Posterior vena cava (tissue), 2 donors: ENCODE measurements at places on chromosomes 1 and 21. TPM values are rescaled to one million over a fixed set of nuclear protein-coding genes. Genes with fewer than 3 reads are reported as not detected.

Gene REN
- total RNA-seq = not detected

Gene OPRD1
- not detected for total RNA-seq

Gene F5
- total RNA-seq = 1.00 TPM

Gene EDARADD
- total RNA-seq = 0.24 TPM

Gene KRTAP20-1
- not detected for total RNA-seq

Gene CYYR1
- total RNA-seq = 22.8 TPM

Gene ERG
- 28.6 TPM for total RNA-seq

Gene CD34
- total RNA-seq = 154 TPM

Gene LCE2C
- total RNA-seq = not detected

Gene LPAR3
- total RNA-seq = not detected

Gene CRYBG2
- not detected for total RNA-seq

Gene MR1
- 21.9 TPM for total RNA-seq

DNA sequence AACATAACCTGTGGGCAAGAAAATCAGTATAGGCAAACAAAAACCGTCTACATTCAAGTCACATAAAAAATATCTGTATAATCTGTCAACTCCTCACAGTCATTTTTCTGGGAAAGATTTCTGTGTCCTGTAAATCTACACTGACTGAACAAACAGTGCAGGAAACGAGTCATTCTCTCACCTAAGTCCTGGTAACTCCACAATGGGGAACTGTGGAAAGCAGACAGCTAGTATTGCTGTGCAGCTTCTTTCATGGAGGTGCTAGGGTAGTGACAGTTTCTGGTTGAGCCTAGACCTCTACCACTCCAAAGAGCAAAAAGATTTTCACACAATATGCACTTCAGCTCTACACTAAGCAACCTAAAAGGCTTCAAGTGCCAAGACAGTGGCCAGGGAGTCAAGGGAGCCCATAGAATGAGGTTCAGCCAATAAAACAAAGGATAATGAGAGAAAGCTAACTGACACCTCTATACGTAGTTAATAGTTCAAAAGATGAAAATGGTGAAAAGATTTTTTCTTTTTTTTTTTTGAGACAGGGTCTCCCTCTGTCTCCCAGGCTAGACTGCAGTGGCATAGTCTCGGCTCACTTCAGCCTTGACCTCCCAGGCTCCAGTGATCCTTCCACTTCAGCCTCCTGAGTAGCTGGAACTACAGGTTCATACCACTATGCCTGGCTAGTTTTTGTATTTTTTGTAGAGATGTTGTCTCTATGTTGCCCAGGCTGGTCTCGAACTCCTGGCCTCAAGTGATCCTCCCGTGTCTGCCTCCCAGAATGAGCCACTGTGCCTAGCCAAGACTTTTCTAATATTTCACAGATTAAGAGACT, 5.5 kb downstream of the PTP4A2 start:
- no peak for DNase-seq

DNA sequence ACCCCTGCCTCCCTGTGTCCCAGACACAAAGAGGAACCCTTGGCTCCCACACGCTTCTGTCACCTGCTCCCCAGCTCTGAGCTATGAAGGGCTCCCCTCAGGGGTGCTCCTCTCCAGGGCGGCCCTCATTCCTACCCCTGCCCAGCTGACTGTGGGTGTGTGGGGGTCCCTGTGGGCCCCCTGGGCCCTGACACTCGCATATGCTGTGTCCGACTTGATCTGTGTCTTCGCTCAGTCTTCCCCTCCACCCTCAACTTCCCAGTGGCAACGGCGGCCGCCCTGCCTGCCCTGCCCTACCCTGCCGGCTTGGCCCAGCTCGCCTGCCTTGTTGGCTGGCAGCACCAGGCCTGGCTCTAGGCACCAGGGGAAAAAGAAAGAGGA, 1.2 kb downstream of the KCNQ4 start:
- no peak for DNase-seq

GRCh38 chr1:178688244-178688643, 36.8 kb upstream of the RALGPS2 start:
- DNase-seq = no peak

DNA sequence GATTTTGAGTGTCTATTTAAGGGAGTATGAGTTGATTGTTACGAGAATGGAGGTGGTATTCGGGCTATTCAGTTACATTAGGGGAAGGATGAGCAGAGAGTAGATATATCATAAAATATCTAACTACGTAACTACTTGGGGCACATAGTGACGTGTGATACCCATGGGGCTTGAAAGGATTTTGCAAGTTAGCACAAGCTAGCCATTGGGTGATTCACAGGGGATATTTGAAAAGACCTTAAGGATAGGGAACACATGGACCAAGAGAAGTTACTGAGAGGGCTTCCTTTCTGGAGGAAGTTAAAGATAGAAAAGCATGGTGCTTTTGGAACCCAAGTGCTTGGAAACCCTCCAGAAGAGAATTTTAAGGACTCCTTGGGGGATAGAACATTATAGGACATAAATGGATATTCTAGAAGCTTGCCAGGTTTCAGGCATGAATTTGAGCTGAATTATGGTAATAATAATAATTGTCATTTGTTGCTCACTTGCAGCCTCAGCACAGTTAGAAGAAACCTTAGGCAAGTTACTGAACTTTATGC, 5.4 kb downstream of the DISP1 start:
- DNase-seq = no peak

GRCh38 chr1:27132624-27133023, 22.3 kb downstream of the SLC9A1 start:
- DNase-seq = no peak

- no peak for DNase-seq
These were observed 667.4 kb upstream of the ZP4 start for GRCh38 chr1:238558156-238558555.

DNA sequence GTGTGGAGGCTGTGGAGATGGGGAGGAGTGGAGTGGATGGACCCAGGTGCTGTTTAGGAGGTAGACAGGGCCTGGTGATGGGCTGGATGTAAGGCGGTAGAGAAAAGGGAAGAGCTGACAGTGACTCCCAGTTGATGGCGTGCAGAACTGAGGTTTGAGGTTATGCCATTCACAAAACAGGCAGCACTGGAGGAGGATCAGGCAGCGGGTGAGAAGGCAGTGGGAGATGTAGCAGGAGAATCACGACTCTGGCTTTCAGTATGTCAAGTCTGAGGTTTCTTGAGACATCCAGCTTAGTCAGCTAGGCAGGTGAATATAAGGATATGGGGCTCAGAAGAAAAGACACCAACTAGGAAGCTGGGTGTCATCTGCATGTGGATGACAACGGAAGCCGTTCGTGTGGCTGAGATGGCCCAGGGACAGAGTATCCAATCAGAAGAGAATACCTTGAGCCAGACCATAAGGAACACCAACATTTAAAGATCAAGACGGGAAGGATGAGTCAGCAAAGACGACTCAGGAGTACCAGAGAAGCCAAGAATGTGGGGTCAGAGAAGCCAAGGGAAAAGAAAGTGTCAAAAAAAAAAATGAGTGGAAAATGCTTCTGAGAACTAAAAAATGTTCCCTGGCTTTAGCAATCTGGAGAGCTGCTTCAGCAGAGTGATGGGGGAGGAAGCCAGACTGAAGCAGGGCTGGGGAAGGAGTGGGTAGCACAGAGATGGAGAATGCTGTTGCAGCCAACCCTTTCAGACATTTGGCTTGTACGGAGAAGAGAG, 15.2 kb downstream of the LRRN2 start:
- DNase-seq = no peak

DNA sequence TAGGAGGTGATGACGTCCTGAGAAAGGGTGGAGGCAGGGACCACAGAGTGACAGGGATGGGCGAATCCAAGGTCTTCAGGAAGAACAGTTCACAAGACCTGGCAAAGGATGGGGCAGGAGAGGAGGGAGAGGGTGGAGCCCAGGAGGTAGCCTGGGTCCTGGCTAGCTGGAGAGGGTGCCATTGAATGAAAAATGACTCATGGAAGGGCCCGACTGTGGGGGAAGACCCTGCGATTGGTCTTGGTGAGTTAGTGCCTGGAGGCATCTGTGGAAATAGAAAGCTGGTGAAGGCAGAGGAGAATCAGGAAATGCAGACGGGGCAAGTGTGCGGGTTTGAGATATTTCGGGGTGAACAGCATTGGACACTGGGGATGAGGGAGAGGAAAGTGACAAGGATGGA, 60.3 kb upstream of the SLC45A1 start:
- peak; percentile 22 for DNase-seq

DNA sequence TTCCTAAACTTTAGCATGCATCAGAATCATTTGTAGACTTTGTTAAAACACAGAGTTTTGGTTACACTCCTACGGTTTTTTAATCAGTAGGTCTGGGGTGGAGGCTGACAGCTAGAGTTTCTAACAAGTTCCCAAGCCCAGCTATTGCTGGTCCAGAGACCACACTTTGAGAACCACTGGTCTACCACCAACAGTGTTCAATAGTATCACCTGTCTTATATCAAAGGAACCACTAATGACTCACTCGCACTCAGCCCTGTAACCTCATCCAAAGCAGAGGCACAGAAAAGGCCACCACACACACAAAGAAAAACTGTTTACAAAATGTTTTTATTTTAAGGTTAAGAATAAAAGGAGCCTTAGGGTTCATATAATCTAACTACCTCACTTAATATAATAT, 68.7 kb downstream of the HIVEP3 start:
- no peak for DNase-seq

DNA sequence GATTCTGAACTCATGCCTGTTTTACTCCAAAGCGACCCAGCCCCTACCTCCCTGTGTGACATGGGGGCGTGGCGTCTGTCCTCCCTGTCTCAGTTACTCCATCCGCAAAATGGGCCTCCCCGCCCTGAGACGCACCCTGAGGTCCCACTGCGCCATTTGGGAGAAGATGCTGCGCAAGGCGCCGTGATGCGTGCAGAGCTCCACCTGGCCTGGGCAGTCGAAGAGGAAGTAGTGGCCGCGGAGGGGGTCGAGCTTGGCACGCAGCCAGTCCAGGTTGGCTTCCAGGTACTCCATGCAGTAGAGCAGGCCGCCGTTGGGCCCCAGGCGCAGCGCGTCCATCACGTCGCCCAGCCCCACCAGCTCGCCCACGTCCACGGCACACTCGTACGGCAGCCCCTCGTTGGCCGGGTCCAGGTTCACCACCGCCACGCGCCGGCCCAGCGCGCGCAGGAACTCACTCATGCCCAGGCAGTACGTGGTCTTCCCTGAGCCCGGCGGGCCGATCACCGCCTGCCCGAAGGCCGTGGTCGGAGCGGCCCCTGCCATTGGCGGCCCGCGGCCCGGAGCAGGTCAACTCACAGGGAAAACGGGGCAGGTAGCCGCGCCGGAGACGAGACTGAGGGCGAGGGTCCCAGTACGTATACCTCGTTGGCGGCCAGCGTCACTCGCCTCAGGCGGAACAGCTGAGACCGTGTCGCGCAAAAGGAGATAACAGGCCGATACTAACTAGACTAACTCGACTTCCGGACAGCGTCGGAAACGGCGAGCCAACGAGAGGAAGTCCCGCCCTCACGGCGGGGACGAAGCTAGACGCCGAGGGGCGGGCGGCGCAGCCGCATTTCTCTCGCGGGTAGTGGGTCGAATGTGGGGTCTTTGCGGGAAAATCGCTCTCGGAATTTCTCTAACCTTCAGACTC, at the start of gene GPN2:
Gene GPN2, minus strand, starts transcription at position 733 of the 916 bp plus-strand sequence. Its CDS starts 187 bp downstream, at position 546.
- DNase-seq = peak; percentile 93

DNA sequence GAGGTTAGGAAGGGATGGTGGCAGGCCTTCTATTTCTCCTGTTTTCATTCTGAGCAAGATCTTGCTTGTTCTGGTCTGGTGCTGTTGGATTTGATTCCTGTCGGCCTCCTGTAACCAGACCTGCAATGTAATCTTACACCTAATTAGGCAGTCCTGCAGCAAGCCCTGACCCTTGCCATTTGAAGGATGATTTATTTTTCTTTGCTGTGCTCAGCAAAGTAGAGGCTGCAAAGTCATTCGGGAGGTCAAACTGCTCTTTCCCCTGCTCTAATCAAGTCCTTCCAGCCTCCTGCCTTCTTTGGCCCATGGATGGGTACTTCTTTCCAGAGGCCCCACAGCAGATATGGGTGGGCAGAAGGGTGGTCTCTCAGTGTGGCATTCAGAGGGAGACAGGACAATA, 417.7 kb upstream of the USP24 start:
- no peak for DNase-seq

GRCh38 chr1:89781494-89782126, 39.2 kb upstream of the LRRC8D start:
- DNase-seq = no peak

GRCh38 chr1:117049857-117050256, 10.3 kb upstream of the TTF2 start:
- DNase-seq = no peak

DNA sequence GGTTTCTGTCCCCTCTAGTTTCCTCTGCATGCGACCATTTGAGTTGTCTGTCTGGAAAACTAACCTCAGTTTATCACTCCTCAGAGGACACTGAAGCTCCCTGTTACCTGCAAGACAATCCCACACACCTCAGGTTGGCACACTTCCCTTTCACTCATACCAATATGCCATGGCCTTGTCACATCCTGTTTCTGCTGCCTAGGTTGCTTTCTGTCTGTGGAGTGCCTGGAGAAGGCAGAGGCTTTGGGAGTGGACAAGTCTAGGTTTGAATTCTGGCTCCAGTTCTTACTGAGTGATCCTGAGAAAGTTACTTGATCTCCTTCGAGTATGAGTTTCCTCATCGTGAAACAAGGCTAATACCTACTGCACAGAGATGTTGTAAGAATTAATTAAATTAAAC, 171.5 kb upstream of the CACYBP start:
- no peak for DNase-seq

- DNase-seq = no peak
These were observed 36.1 kb downstream of the L1TD1 start for GRCh38 chr1:62230718-62231117.

- DNase-seq = peak; percentile 44
These were observed 5.1 kb upstream of the ETV3L start for GRCh38 chr1:157104598-157105293.

DNA sequence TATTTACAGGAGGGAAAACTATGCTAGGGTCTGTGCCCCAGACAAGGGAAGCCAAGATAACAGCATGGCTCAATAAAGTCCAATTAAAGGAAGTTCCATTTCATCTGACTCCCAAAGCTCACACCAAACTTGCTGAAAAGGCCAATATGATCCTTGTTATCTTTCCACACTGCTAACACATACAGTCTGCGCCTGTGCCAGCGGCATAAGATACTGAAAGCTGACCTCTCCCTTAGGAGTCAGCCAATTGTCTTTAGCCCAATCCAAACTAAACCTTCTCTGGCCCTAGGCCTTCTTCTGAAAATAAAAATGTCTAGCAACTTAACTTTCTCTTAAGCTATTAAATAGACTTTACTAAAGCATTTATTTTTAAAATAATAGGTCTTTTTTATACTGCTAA, 179.0 kb upstream of the PLD5 start:
- DNase-seq = no peak

- DNase-seq = no peak
These were observed 3.9 kb downstream of the JAK1 start for GRCh38 chr1:64962441-64962840.

DNA sequence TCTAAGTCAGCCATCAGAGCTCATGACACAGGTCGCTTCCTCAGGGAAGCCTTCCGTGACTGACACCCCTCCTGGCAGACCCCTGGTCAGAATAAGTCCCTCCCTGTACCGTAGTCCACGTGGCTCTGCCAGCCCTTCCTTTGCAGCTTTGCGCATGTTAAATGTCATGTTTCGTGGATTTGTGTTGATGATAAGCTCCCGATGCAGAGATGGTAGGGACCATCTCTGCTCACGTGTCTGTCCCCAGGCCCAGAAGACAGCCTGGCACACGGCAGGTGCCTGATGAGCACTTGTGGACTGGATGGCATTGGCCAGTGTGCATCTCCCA, 75.9 kb downstream of the DHRS3 start:
- peak; percentile 72 for DNase-seq

GRCh38 chr1:147558045-147558444, 16.7 kb downstream of the BCL9 start:
- DNase-seq = no peak
